Endothelial cell of umbilical vein (primary cell): ENCODE measurements at places on chromosomes 2 and 18. TPM values are rescaled to one million over a fixed set of nuclear protein-coding genes. Genes with fewer than 3 reads are reported as not detected.

G6PC2 gene
- not detected in 2 replicates for polyA plus RNA-seq

REG1A gene
- not detected in 2 replicates for polyA plus RNA-seq

COX7A2L gene
- polyA plus RNA-seq = 86.6 and 119 TPM in 2 replicates

TOGARAM2 gene
- polyA plus RNA-seq = not detected in 2 replicates

DYNAP gene
- polyA plus RNA-seq = not detected in 2 replicates

SERPINB12 gene
- polyA plus RNA-seq = not detected in 2 replicates

STARD6 gene
- not detected in 2 replicates for polyA plus RNA-seq

RBM44 gene
- 0.14 and 0.16 TPM in 2 replicates for polyA plus RNA-seq

GTF2A1L gene
- 0.46 and 0.49 TPM in 2 replicates for polyA plus RNA-seq

SCYGR4 gene
- polyA plus RNA-seq = not detected in 2 replicates

- H3K27me3 ChIP-seq = no peaks in the 10 kb centered on the region
- H3K4me1 ChIP-seq = peaks cover 14% of the 10 kb centered on the region
- no peak overlapping the region for H3K4me3 ChIP-seq
- DNase-seq = no peak
- H3K27ac ChIP-seq = no peak overlapping the region
Observed at GRCh38 chr2:128391679-128392078, 73.0 kb upstream of the HS6ST1 start.

GRCh38 chr18:74351354-74351753 is 35.7 kb downstream of the C18orf63 start:
- H3K27ac ChIP-seq = no peak overlapping the region
- H3K36me3 ChIP-seq = no peaks in the 10 kb centered on the region
- peak; percentile 16 for DNase-seq
- no peak overlapping the region for H3K4me3 ChIP-seq
- peaks cover 1% of the 10 kb centered on the region for H3K27me3 ChIP-seq

GRCh38 chr2:107645586-107645985 is 181.1 kb upstream of the RGPD4 start:
- H3K4me1 ChIP-seq = no peaks in the 10 kb centered on the region
- no peak overlapping the region for H3K4me3 ChIP-seq
- no peak for DNase-seq
- H3K27ac ChIP-seq = no peak overlapping the region

GRCh38 chr2:52532956-52533355 is 1234.6 kb upstream of the CHAC2 start:
- H3K4me3 ChIP-seq = no peak overlapping the region
- no peaks in the 10 kb centered on the region for H3K4me1 ChIP-seq
- no peak for DNase-seq
- no peak overlapping the region for H3K27ac ChIP-seq
- no peaks in the 10 kb centered on the region for H3K27me3 ChIP-seq

- no peak for DNase-seq
- H3K27me3 ChIP-seq = no peaks in the 10 kb centered on the region
Observed at GRCh38 chr18:35155398-35156117, 85.3 kb upstream of the ZNF397 start.

- no peaks in the 10 kb centered on the region for H3K27me3 ChIP-seq
- H3K4me1 ChIP-seq = peaks cover 42% of the 10 kb centered on the region
- H3K4me3 ChIP-seq = no peak overlapping the region
- peaks cover 3% of the 10 kb centered on the region for H3K36me3 ChIP-seq
- DNase-seq = no peak
Observed at GRCh38 chr2:25977768-25978167, 4.5 kb downstream of the KIF3C start.

DNA sequence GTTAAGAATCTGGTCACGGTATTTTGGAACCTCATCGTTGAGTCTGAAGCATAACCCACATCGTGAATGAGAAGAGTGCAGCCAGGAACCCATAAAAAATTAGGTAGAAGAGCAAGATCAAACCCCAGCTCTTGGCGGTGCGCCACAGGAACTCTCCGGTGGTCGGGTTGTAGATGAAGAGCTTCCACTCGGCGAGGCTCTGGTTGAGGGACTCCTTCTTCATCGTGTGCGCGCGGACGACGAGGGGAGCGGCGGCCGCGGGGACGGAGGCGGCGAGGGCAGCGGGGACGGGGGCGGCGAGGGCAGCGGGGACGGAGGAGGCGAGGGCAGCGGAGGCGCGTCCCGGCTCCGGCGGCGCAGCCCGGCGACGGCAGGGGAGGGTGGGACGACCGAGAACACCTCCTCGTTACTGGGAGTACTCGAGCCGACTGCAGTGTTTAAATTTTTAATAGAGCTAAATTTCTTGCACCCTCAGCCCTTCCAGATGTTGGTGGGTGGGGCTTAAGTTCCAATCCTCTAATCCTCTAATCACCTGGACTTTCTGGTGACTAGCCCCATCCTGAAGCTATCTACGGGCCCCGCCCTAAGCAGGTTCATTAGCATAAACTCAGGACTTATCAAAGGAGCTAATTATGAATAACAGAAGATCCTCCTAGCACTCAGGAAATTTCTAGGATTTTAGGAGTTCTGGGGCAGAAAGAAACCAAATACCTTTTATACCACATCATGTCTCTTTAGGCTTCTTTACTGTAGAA is 20.4 kb upstream of the PAPOLG start:
- no peak overlapping the region for H3K27ac ChIP-seq
- peak overlapping the region; percentile 58 for H3K4me3 ChIP-seq
- peaks cover 16% of the 10 kb centered on the region for H3K27me3 ChIP-seq
- H3K36me3 ChIP-seq = no peaks in the 10 kb centered on the region

- DNase-seq = no peak
- H3K4me1 ChIP-seq = no peaks in the 10 kb centered on the region
- no peak overlapping the region for H3K4me3 ChIP-seq
- H3K36me3 ChIP-seq = no peaks in the 10 kb centered on the region
- peaks cover 16% of the 10 kb centered on the region for H3K27me3 ChIP-seq
- no peak overlapping the region for H3K27ac ChIP-seq
Observed at GRCh38 chr2:88198308-88198707, 28.2 kb downstream of the THNSL2 start.

GRCh38 chr18:49814147-49814499 is 790 bp upstream of the ACAA2 start:
- H3K36me3 ChIP-seq = no peaks in the 10 kb centered on the region
- no peaks in the 10 kb centered on the region for H3K27me3 ChIP-seq

GRCh38 chr2:34447097-34447496 is 848.0 kb upstream of the FAM98A start:
- H3K27me3 ChIP-seq = no peaks in the 10 kb centered on the region
- no peak for DNase-seq
- no peaks in the 10 kb centered on the region for H3K36me3 ChIP-seq
- H3K4me3 ChIP-seq = no peak overlapping the region
- H3K27ac ChIP-seq = no peak overlapping the region

DNA sequence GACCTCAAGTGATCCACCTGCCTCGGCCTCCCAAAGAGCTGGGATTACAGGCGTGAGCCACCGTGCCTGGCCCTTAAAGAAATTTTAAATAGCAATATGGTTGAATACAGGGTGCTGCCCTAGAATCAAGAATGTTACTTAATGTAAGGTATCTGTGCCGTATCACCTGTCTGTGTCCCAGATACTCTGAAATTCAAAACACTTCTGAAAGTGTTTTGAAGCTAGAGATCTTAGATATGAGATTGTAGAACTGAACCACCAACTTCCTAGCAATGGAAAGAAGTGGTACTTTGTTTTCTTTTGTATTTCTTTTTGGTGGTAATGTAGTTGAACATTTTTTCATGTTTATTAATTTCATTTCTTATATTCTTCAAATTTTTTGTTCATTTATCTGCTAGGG is 13.0 kb downstream of the PTPN4 start:
- no peaks in the 10 kb centered on the region for H3K4me1 ChIP-seq
- H3K27me3 ChIP-seq = no peaks in the 10 kb centered on the region
- no peak for DNase-seq
- no peaks in the 10 kb centered on the region for H3K36me3 ChIP-seq

- H3K27me3 ChIP-seq = no peaks in the 10 kb centered on the region
- H3K36me3 ChIP-seq = no peaks in the 10 kb centered on the region
- peak overlapping the region; percentile 93 for H3K27ac ChIP-seq
- peak; percentile 87 for DNase-seq
Observed at GRCh38 chr2:159140070-159140769, 146.3 kb downstream of the WDSUB1 start.

DNA sequence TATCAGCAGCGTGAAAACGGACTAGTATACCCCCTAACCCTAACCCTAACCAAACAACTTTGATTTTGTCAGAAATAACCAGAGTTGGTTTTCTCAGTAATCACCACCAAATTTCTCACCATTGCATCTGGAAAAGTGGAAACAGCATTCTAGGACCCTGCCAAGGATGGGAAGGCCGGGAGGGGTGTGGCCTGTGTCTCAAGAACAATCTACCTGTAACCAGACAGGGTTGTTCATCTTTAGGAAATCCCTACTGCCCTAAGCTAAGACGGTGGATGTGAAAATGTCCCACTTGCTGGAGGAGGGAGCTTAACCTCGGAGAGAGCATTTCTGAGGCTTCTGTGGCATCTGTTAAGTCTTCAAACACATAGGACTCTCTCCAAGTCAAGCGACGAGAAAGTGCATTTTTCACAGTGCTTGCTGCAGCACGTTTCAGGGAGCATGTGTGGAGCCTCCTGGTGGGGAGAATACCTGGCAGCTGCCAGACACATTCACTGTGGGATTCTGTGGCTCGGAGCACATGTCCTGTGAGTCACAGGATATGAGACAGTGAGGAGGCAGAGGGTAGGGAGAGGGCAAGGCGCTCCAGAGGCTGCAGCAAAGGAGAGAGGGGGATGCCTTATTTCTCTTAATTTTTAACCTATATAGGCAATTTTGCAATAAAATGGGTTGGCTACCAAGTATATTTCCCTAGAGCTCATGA is 207.5 kb downstream of the SPP2 start:
- peaks cover 11% of the 10 kb centered on the region for H3K4me1 ChIP-seq
- no peaks in the 10 kb centered on the region for H3K36me3 ChIP-seq
- H3K4me3 ChIP-seq = no peak overlapping the region
- H3K27me3 ChIP-seq = no peaks in the 10 kb centered on the region
- peak overlapping the region; percentile 70 for H3K27ac ChIP-seq

DNA sequence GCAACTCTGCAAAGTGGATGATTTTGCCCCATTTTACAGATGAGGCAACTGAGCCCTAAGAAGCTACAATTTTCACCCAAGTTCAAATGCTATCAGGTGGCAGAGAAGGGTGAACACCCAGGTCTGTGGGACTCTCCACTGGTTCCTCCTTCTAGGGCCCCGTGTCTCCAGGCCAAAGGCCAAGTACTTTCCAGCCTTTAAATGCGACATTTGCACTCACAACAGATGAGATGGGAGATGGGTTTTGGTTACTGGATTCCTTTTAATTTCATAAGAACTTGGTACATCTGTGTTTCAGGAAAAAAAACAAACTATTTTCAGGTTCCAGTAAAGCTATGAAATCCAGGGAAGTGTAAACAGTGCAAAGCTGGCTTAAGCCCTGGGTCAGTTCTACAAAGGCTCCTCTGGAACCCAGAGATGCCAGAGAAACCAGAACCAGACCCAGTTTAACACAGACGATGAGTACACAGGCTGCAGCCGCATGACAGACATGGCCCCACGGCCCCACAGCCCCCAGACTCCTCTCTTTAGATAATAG is 361.7 kb downstream of the ANAPC1 start:
- no peaks in the 10 kb centered on the region for H3K4me1 ChIP-seq
- H3K27me3 ChIP-seq = peaks cover 2% of the 10 kb centered on the region
- DNase-seq = no peak
- H3K4me3 ChIP-seq = no peak overlapping the region
- H3K36me3 ChIP-seq = no peaks in the 10 kb centered on the region

GRCh38 chr18:59054496-59055287 is 85.0 kb upstream of the SEC11C start:
- H3K4me3 ChIP-seq = no peak overlapping the region
- H3K36me3 ChIP-seq = no peaks in the 10 kb centered on the region
- no peak for DNase-seq

- H3K36me3 ChIP-seq = no peaks in the 10 kb centered on the region
- H3K27me3 ChIP-seq = no peaks in the 10 kb centered on the region
- DNase-seq = no peak
- no peak overlapping the region for H3K27ac ChIP-seq
Observed at GRCh38 chr2:145228506-145228905, 708.6 kb upstream of the ZEB2 start.

DNA sequence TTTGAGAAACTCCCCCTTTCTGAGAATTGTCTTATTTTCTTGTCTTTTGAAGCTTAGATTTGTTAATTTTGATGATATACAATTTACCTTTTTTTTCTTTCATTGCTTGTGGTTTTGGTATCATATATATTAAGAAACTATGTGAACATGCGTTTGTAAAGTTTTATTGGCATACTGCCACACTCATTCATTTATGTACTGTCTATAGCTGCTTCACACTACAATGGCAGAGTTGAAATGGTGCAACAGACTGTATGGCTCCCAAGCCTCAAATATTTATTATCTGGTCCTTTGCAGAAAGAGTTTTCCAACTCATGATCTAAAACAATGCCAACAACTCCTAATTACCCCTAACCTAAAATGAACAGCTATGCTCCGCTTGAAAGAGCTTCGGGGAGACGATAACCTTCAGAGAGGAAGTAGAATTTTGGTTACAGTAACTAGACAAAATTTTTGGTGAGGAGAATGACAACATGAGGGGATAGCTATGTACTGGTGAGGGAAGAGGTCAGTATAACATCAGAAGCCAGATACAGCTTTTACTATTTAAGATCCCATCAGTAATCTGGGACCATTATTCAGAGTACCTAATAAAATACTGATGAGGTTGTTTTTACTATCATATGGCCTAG is 16.1 kb downstream of the PPP3R1 start:
- no peaks in the 10 kb centered on the region for H3K27me3 ChIP-seq
- DNase-seq = no peak
- H3K36me3 ChIP-seq = no peaks in the 10 kb centered on the region
- peaks cover 43% of the 10 kb centered on the region for H3K4me1 ChIP-seq

DNA sequence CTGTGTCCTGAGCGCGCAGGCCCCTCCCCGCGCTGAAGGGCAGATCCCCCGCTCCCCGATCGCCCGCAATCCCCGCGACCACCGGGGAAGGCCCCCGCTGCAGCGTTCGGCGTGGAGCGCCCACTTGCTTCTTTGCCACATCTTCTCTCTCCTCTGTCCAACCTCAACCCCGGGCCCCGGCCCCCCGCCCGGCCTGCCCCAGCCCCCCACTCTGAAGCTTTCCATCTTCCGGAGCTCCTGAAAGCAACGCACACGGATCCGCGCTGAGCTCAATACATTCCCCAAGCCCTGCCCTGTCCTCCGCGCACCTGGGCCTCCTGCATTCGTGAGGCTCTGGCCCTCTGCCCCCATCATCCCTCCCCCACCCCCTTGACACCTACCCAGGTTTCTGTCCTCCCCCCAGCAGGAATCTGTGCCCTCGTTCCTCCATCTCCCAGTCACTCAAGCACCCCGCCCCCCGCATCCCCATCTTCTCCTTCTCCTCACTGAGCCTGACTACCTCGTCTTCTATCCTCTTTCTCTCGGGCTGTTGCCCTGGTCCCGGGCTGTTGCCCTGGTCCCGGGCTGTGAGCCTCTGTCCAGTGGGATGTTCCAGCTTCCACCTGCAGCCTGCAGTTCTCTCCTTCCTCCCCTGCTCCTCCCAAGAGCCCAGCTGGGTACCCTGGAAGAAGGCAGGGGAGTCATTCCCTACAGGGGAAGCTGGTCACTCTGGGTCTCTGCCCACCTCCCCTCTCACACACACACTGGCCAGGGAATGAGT is 7.8 kb downstream of the SPEG start:
- H3K27ac ChIP-seq = no peak overlapping the region
- H3K36me3 ChIP-seq = no peaks in the 10 kb centered on the region
- peak overlapping the region; percentile 41 for H3K4me3 ChIP-seq
